ENCODE measurements at places on chromosomes 13 and 19.
A peak's percentile ranks its signal among the peaks of the same experiment; 100 is the strongest.

DNA sequence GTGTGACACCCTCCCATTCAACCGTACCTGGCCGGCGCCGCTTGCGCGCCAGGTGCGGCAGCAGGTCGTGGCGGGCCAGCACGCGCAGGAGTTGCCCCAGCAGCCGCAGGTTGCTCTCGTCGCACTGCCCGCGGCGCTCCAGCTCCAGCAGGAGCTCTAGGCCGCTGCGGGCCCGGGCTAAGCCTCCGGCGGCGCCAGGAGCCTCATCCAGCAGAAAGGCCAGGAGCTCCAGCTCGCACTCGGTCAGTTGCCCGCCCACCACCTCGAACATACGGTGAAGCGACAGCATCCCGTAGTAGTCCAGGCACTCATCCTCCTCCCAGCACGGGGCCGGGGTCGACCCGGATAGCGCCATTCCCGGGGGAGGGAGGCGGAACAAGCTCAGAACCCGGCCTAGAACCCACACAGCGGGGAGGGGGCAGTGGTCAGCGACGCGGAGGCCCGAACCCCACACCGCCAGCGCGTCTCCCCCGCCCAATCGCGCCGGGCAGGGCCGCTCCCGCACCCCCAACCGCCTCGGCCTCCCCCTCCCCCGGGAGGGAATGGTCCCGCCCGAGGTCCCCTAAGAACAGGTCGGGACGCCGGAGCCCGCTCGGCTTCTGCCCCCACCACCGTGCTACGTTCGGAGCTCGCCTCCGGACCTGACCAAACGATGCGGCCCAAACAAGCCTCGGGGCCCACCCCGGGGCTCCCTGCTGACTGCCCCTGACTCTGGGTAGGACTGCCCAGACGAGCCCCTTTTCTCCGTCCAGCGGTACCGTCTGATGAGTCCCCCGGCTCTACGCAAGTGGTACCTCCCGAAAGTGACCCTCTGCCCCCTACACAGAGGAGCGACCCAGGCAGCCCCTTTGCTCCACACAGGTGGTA lies 591 bp downstream of the DEDD2 start:
- ATAC-seq, result peak; percentile 15

- no peak for ATAC-seq
Observed at GRCh38 chr19:54937926-54938325, 9.4 kb downstream of the NLRP7 start.

GRCh38 chr19:29671393-29672160 lies 6.3 kb downstream of the PLEKHF1 start:
- ATAC-seq, result peak; percentile 39

- no peak for ATAC-seq
Observed at GRCh38 chr13:71773531-71773930, 93.5 kb downstream of the DACH1 start.

- ATAC-seq, result no peak
Observed at GRCh38 chr19:51921949-51922348, 5.3 kb upstream of the ZNF613 start.

GRCh38 chr13:26257049-26257448 lies 3.1 kb downstream of the CDK8 start:
- no peak for ATAC-seq

- ATAC-seq, result no peak
Observed at GRCh38 chr19:41264581-41265394, 616 bp downstream of the HNRNPUL1 start.

- ATAC-seq, result no peak
Observed at GRCh38 chr19:29606420-29606747, 301 bp downstream of the POP4 start.

DNA sequence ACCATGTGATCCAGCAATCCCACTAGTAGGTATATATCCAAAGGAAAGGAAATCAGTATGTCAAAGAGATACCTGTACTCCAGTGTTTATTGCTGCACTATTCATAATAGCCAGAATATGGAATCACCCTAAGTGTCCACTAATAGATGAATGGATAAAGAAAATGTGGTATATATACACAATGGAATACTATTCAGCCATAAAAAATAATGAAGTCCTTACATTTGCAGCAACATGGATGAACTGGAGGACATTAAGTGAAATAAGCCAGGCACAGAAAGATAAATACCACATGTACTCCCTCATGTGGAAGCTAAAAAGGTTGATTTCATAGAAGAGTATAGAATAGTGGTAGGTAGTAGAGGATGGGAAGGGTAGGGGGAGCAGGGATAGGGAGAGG lies 23.5 kb downstream of the BORA start:
- no peak for ATAC-seq

GRCh38 chr19:40303765-40304164 lies 18.6 kb upstream of the AKT2 start:
- no peak for ATAC-seq
